Sciatic nerve (tissue), 2 donors: ENCODE measurements at places on chromosomes 2 and 18.

DNA sequence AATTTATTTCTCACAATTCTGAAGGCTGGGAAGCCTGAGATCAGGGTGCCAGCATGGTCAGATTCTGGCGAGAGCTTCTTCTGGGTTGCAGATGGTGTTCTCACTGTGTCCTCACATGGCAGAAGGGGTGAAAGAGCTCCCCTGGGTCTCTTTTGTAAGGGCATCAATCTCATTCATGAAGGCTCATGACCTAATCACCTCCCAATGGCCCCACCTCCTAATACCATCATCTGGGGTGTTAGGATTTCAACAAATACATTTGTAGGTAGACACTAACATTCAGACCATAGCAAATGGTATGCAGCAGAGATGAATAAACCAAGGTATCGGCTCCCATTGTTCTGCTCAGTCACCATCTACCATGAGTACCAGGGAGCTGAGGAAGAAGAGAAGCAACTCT, 32.7 kb downstream of the YPEL5 start:
- DNase-seq = no peak

- DNase-seq = no peak
Measured at GRCh38 chr2:23618265-23618664, 233.3 kb downstream of the KLHL29 start.

DNA sequence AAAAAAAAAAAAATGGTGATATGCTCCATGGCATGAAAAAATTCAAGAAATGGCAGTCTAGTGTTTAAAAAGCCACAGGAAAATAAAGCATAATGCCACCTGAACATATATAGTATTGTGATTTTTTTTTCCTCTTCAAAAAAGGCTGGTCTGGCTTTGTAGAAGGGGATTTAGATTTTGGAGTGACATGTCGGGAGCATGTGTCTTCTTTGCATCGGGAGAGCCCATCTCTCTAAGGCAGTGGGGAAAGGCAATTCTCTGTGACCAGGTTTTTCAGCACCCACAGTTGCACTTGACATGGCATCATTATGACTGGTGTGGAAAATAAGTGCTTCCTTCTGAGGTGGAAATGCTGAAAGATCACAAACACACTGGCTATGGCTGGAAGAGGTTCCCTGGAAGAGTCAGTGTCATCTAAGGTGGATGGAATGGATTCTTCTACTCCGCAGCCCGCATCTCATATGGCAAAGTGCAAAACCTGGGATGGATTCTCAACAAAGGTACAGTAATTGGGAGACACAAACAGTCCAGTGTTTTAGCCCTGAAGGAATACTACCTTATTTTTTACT, 172.5 kb downstream of the AGAP1 start:
- DNase-seq = no peak

DNA sequence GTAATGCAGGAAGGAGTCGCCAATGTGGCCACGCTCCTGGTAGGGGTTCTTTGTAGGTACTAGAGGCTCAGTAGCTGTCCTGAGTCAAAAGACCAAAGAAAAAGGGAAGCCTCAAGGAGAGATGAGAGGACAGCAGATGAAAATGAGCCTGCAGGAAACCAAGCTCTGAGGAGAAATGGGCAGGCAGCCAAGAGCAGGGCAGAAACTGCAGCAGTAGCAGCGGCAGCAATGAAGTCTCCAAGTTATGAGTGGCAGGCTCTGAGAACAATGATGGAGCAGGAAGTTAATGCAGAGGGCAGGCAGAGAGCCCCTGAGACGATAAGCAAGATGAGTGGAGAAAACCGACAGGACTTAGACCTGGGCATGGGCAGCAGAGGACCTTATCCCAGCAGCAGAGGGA, 48.2 kb upstream of the TMEM200C start:
- DNase-seq = no peak

GRCh38 chr2:38523728-38524437, 78.8 kb downstream of the HNRNPLL start:
- DNase-seq = no peak

- DNase-seq = no peak
Measured at GRCh38 chr2:190376083-190376482, 32.1 kb upstream of the MFSD6 start.

GRCh38 chr2:101111917-101112771, 39.0 kb downstream of the TBC1D8 start:
- DNase-seq = no peak

DNA sequence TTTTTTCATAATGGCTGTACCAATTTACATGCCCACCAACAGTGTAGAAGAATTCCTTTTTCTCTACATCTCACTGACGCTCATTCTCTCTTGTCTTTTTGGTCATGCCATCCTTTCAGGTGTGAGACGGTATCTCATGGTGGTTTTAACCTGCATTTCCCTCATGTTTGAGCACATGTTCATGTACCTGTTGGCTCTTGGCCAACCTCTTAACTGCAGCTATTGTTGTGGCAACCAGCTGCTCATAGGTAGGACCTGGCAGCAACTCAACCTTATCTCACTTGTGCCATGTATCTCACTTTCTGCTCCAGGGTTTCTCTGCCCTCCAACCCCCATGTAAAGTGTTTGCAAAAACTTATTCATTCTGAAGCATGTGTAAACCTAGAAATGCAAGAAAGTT, 167.5 kb downstream of the UPP2 start:
- no peak for DNase-seq

DNA sequence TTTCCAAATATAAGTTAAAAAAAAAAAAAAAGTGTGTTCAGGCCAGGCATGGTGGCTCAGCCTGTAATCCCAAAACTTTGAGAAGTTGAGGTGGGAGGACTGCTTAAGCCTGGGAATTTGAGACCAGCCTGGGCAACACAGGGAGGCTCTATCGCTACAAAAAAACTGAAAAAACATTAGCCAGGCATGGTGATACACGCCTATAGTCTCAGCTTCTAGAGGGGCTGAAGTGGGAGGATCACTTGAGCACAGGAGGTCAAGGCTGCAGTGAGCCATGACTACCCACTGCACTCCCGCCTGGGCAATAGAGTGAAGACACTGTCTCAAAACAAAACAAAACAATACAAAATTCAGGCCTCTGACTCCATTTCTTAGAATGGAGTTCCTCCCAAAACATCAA, 9.2 kb downstream of the USP37 start:
- no peak for DNase-seq

DNA sequence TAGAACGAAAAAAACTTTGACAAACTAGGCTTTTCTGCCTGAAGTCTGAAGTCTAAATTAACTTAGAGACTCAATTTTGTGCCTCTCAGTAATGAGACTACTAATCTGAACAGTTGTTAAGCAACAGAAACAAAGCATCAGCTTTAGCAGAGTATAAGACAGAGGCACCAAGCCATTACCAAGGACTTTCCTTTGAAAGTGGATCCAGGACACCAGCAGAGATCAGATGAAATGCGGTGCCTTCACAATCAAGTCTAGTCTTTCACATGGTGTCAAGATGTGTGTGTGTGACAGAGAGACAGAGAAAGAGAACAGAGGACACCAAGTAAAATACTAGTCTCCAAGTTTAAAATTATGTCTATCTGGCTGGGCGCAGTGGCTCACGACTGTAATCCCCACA, 1502.9 kb downstream of the LRP1B start:
- DNase-seq = no peak

- DNase-seq = no peak
Measured at GRCh38 chr2:75954761-75955160, 244.0 kb upstream of the GCFC2 start.

- no peak for DNase-seq
Measured at GRCh38 chr2:98039085-98039756, 43.5 kb upstream of the TMEM131 start.

GRCh38 chr18:79186649-79187048, 117.5 kb downstream of the ATP9B start:
- no peak for DNase-seq

DNA sequence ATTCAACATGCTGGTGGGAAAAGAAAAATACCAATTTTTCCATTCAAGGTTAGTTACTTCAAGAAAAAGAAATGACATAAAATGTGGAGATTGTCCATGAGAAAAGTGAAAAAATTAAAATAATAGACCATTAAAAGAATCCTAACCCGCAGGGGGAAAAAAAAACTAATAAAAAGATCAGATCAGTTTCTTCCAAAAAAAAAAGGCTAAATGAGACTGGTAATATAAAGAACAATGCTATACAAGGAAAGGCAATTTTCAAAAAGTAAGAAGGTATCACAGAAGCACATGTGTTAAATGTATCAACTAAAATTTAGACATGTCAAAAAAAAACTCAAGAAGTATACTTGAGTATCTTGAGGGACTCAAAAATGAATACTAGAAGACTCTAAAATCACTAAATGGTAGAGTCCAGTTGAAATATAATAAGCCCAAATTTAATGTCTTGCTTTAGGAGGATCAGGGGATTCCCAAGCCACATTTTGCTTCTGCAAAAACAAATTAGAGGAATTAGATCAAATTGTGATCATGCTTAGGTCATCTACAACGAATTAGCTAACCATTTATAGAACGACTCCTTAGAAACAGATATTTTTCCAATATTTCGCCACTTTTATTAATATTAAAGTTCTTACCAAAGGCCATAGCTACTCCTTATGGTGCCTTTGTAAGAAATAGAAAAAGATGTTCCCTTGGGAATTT, 35.8 kb upstream of the GLS start:
- DNase-seq = no peak

GRCh38 chr2:71831193-71831577, 316.5 kb downstream of the CYP26B1 start:
- no peak for DNase-seq

GRCh38 chr18:25177631-25178030, 174.3 kb downstream of the ZNF521 start:
- no peak for DNase-seq

DNA sequence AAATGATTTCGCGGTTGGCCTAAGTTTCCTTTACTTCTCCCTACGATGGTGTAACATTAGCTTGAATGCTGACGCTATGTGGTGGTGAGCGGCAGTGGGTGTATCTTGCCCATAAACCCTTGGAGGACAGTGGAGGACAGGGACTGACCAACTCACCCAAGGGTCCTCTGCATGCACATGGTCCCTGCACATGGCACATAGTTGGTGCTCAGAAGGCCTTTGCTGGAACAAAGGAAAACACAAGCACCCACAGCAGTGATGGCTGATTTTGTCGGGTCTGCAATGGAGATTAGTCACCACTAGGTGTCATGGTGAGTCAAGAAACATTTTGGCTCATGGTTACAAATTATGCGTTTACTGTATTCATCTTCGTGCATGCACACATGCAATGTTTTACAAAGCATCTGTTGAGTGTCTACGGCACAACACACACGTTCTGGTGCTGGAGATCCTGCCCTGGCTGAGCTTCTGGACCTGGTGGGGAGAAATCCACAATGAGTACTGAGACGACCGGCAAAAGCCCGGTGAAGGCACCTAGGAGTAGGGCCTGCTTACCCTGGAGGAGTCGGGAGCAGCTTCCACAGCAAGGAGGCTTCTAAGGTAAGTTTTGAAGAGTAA, 44.0 kb downstream of the PDCL3 start:
- DNase-seq = no peak

GRCh38 chr2:107634172-107634571, 192.5 kb upstream of the RGPD4 start:
- DNase-seq = no peak

DNA sequence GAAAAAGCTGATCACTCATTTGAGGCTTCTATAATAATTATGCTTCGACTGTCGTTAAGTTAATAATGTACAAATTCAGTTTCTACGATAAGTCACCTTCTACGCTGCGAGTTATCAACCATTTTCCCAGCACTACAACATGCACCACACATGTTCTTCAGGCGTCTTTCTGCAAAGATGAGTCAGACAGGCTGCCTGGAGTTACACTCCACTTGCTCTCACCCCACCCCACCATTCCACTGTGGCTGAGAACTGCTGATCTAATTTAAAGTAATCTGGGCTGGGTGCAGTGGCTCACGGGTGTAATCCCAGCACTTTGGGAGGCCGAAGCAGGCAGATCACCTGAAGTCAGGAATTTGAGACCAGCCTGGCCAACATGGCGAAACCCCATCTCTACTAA, 218.6 kb downstream of the DYM start:
- no peak for DNase-seq

- DNase-seq = no peak
Measured at GRCh38 chr18:35553300-35553699, 28.2 kb upstream of the GALNT1 start.

GRCh38 chr18:59139291-59139614, 431 bp upstream of the SEC11C start:
- DNase-seq = peak; percentile 91

GRCh38 chr2:17171446-17172049, 346.7 kb downstream of the RAD51AP2 start:
- DNase-seq = no peak

DNA sequence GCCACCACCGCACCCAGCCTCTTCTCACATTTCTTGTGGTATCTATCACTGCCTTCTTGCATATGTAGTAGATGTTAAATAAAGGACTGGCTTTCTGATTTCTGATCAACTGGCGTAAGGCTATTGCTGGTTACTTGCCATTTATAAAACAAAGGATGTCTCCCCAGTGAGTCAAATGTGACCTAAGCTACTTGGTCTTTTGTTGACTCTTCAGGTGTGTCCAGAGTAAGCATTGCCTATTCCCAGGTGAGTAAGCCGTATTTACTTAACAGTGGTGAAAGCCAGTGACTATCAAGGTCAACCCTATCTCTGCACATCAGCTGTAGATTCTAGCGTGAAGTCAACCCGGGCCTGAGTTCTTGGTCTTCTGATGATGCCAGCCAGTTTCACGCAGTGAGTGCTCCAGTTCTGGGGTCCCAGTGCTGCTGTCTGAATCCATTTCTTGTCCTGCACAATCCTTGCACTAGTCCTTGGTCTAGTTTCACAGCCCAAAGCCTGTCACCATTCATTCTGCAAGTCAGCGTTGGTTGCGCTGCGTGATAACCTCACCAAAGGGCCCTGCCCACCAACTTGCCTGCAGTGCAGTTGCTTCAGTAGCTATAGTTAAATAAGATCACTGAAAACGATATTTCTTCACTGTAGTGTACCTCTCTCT, 120.2 kb downstream of the GBX2 start:
- DNase-seq = no peak

DNA sequence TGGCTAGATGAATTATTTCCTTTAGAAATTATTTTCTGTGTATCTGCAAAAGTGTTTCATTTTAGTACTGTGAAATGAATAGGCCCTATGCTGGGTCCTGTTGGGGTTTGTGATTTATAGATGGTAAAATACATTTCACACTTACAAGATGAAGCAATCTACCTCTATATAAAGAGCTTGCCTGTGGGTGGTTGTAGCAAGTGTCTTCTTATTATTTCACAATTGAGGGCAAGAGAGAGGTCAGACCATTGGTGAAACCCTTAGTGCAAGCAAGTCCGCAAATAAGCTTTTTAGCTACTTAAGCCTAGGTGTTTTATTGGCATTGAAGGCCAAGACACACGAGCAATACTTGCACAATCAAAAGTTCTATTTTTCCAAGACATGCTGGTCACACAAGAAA, 153.1 kb downstream of the FMNL2 start:
- no peak for DNase-seq
